Endodermal cell (in vitro differentiated cells): ENCODE measurements at places on chromosomes 1 and 21. TPM values are rescaled to one million over a fixed set of nuclear protein-coding genes. Genes with fewer than 3 reads are reported as not detected.
A peak's percentile ranks its signal among the peaks of the same experiment; 100 is the strongest.

DNA sequence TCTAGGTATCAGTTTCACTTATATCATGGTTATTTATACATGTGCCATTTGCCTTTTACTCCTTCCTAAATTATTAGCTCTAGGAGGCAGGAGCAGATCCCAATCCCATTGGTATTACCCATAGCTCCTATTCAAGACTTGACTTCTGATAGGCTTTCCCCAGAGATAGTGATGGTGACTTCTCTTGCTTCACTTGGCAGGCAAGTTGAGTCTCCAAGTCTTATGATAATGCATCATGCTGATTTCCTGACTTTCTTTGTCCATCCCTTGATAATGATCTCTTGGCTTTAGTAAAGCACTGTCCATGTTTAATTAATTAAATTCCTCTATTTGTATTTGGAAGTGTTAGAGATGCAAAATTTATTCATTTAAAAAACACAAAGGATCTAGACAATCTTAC lies 253.5 kb upstream of the ADAMTS5 start:
- no peak for DNase-seq

GRCh38 chr1:156414461-156415064 lies 45.6 kb downstream of the RHBG start:
- DNase-seq = peak; percentile 88

GRCh38 chr1:154478013-154478412 lies 24.0 kb upstream of the TDRD10 start:
- no peak for DNase-seq

- DNase-seq = no peak
Measured at GRCh38 chr1:160781914-160782689, 13.9 kb upstream of the LY9 start.

DNA sequence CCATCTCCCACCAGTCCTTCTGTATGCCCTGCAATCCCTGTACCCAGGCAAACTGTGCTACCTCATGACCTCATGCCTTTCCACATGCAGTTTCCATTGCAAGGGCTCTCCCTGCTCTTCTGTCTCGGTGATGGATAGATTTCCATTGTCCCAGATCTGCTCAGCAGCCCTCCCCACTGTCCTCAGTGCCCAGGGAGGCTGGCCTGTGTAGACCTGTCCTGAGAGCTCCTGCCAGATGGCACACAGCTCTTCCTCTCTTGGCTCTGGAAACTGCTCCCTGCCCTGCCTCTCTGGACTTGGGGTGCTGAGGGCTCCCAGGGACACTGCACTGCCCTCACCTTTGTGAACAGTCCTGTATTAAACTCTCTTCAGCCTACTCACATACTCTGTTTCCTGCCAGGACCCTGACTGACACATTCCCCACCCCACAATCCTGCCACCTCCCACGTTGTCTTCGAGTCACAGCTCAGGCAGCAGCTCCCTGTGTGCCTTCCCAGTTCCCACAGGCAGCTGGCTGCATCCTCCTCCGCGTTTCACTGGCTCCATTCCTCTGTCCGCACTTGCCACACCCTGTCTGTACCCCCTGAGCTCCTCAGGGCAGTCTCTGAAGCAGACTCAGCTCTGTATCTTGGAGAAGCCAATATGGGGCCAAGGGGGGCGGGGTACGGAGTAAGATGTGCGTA lies 57.0 kb downstream of the SPATA46 start:
- DNase-seq = no peak

- peak; percentile 67 for DNase-seq
Measured at GRCh38 chr1:110607536-110608230, 1.5 kb upstream of the KCNA2 start.

The FBLIM1 gene
- 58.4 and 62.9 TPM in 2 replicates for total RNA-seq

The CRP gene
- not detected in 2 replicates for total RNA-seq

The CRABP2 gene
- total RNA-seq = 224 and 243 TPM in 2 replicates
